NCI-H2107 (cell line): ENCODE measurements at places on chromosomes 13 and 19.

GRCh38 chr19:17490411-17490810 is 20.1 kb downstream of the SLC27A1 start:
- no peak for DNase-seq

DNA sequence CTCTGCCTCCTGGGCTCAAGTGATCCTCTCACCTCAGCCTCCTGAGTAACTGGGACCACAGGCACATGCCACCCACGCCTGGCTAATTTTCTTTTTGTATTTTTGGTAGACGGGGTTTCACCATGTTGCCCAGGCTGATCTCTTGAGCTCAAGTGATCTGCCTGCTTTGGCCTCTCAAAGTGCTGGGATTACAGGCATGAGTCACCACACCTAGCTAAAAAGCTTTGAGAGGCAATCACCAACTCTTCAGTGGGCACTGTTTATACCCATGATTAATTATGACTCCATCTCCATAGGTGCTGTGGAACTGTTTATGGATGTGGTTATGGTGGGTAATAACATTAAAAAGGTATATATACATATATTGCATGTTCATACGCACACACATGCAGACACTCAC is 7.5 kb upstream of the RBM26 start:
- DNase-seq: no peak

DNA sequence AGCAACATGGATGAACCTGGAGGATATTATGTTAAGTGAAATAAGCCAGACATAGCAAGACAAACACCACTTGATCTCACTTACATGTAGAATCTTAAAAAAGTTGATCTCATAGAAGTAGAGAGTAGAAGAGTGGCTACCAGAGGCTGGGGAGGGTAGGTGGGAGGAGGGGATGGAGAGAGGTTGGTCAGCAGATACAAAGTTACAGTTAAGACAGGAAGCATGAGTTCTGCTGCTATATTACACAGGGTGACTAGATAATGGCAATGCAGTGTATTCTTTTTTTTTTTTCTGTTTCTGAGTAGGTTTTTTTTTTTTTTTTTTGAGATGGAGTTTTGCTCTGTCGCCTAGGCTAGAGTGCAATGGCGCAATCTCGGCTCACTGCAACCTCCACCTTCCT is 15.2 kb upstream of the THSD1 start:
- no peak for DNase-seq

GRCh38 chr13:48504606-48505005 is 28.3 kb downstream of the RCBTB2 start:
- no peak for DNase-seq

DNA sequence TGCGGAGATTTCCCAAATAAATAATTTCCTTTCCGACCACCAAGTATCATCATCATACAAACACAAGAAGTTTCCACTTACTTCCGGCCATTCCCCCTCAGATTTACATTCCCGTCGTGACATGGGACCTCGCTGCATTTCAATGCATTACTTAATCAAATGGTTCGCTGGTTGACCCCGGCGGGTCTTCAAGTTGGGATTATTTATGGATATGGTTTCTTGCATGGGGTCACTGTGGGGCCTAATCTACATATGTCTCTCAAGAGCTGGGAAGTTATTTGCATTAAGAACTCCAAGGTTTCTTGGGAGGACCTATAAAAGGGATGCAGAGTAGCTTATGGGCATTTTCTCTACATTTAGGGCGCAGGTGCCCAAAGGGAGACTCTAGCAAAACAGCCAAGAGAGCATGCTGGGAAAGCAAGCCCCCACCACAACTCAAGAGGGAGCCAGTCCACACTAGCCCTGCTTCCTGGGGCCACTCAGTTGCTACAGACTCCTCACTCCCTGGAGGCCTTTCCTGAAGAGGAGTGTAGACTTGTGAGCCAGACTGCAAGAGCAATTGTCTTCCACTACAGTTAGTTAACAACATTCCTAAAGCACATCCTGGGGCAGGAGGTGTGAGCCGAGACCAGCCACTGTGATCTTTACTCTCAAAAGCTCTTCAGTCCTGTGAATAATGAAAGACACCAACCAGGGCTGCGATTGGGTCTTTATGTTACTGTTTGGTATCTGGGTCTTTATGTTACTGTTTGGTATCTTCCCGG is 125.3 kb downstream of the KATNAL1 start:
- DNase-seq: no peak

DNA sequence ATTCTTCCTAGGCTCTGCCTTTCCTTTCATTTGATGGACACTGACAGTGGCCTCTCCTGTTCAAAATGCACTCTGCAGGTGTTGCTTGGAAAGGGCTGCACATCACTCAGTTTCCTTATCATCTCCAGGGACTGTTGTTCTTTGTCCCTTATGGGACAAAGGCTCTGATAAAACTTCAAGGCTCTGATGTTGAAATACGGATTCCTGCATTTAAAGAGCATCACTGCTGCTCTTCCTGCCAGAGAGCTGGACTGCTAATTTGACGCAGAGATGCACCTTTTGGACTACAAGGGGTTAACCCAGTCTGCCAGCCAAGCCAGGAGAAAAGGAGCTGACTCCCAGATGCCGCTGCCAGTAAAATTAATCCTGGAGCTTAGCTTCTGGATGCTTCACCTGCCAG is 952.1 kb downstream of the DIAPH3 start:
- DNase-seq: no peak

DNA sequence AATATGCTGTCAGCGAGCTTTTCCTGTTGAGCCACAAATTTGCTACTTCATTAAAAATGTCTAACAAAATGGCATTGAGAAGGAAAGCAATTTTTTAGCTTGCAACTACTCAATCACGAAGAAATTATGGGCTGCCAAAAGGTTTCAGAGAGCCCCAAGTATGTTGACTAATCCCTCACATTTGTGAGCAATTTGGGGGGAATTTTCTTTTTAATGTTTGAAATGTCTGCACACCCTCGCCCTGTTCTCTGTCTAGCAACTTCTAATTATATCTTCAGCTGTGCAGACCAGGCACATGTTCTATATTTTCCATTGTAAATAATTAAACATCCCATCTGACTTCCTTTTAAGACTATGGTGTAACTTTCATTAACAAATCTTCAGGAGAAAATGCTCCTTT is 192.9 kb downstream of the DCT start:
- DNase-seq: no peak

GRCh38 chr13:33289966-33290365 is 4.4 kb upstream of the STARD13 start:
- DNase-seq: no peak

DNA sequence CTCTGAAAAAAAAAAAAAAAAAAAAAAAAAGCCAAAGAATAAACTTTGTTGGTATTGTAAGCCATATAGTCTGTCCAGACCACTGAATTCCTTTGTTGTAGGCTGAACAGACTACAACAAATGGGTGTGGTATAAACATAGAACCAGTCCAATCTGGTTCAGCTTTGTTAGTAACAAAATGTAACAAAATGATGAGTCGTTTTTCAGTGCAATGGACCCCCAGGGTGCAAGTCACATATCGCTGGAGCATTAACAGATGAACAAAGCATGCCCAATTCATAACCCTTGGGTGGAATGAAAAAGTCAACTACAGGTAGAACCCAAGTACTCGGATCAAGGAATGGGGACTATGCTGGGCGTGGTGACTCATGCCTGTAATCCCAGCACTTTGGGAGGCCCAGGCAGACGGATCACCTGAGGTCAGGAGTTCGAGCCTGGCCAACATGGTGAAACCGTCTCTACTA is 13.6 kb upstream of the FCHO1 start:
- DNase-seq: no peak

GRCh38 chr13:104683789-104684188 is 1617.6 kb upstream of the SLC10A2 start:
- DNase-seq: no peak

GRCh38 chr19:34135821-34136611 is 36.3 kb upstream of the LSM14A start:
- DNase-seq: no peak
